ENCODE measurements at places on chromosomes 5 and 9.

DNA sequence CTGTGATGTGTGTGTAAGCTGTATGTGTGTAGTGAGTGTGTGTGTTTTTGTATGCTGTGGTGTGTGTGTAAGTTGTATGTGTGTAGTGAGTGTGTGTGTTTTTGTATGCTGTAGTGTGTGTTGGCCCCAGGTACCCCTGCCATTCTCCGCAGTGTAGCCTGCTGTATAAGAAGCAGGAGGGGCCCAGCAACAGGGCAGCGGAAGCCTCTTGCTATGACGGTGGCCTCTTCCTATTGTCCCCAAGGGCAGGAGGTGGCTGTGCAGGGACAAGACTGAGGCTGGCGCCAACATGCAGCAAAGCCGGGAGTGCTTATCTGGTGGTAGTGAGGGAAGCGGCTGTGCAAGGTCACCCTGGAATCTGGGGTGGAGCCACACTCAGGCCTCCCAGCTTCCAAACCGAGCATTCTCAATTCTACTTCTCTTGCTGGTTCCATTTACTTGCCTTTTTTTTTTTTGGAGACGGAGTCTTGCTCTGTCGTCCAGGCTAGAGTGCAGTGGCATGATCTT, 5.1 kb downstream of the SPAAR start:
- DNase-seq = no peak

DNA sequence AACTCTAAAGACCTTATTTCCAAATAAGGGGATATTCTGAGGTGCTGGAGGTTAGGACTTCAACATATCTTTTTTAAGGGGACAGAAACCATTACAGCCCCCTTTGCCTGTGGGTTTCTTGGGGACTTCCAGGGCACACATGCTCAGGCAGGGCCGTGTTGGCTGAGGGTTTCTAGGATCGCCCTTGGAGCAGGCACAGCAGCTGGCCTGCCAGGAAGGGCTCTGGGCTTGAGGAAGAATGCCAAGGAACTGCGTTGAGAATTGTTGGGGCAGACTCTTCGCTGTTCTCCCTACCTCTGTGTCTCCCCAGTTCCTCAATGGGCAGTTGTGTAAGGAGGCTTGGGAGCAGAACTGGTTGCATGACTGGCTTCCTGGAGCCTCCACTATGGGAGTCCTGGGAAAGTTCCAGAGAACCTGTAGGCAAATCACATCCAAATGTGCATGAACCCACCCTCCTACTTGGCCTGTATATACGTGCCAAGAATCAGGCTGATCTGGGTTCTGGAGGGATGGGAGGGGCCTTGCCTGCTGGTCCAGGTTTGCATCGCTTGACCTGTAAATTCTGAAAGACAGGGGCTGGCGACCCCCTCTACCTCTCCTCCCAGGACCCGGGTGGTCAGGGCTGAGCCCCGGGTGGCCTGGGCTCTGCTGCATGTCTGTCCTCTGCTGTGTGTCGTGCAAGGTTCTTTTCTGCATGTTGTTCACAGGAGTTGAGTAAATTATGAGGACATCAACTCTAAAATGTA, 65.5 kb downstream of the HSPA4 start:
- no peak for DNase-seq

DNA sequence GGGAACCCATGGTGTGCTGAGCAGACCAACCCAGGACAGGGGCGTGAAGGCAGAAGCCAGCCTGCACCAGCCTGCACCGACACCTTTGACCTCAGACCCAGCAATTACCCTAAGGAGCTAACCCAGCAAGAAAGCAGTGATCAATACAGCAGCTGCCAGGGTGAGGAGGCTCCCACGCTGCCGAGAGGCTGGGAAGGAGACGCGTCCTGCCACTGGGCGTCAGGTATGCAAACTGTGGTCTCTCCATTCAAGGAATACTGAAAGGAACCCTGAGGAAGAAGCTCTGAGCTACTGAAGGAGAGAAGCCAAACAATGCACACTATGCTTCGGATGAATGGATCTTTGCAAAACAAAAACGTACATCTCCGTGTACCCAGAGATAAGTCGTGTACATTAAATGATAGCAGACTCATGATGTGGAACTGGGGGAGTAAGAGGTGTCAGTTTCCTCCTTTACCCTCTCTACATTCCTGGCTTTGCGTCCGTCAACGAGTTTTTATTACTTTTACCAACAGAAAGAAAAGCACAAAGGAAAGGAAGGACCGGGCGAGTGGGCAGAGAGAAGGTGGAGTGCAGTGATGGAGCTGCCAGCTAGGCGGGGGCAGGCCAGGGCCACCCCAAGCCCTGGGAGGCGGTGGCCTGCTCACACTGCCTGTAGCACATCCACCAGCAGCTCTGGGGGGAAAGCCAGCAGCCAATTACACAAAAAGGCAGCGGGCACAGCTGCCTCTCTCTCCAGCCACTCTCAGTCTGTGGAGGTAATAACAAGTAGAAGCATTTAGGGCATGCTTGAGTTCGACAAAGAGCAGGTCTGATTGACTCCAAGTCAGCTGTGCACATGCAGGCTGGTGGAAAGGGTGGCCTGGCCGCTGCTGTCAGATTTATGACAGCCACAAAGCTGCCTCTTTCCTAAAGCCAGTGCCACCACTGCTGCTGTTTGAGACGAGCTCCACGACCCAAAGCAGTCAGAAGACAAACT, 29.3 kb downstream of the RASGEF1C start:
- no peak for DNase-seq

DNA sequence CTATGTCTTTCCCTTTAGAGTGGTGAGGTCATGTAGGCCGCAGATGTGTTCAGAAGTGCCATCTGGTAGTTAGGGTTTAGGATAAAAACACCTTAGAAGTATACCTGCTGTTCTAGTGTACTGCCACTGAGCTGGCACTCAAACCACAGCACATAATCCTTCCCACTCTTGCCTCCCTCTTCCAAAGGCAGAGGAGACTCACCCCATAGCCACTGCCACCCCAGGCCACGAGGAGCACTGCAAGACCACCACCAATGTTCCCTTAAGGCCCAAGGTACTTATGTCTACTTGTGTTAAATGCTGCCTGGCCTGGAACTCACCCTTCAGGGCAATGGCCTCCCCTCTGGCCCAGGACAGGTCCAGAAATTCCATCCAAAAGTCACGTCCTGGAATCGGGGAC, 379.5 kb upstream of the EDIL3 start:
- DNase-seq = no peak

- no peak for DNase-seq
Measured at GRCh38 chr5:134072471-134073210, 41.8 kb upstream of the TCF7 start.

DNA sequence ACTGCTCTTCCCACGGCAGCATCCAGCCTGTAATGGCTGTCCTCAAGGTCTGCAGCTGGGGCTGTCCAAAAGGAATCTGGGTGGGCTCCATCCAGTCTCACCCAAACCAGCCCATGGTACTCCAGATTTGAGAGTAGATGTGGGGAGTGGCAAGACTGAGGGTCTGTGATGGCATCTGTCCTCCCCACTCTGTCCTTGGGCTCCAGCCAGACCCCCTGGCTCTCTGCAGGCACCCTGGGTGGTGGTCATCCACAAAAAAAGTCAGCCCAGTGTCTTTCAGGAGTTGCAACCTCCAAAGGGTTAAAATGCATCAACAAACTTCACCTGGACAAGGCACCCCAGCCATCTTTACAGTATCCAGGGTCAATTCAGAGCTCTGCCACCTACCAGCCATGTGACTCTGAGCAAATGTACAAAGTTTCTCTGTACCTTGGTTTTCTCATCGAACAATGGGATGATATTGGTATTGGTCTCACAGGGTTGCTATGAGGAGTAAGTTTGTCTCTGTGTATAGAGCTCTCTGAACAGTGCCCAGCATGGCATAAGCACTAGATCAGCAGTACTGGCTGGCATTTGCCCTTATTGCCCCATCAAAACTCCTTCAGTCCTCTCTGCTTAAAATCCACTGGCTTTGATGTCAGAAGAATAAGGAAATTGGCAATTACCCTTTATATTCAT, 7.3 kb upstream of the S1PR3 start:
- no peak for DNase-seq

DNA sequence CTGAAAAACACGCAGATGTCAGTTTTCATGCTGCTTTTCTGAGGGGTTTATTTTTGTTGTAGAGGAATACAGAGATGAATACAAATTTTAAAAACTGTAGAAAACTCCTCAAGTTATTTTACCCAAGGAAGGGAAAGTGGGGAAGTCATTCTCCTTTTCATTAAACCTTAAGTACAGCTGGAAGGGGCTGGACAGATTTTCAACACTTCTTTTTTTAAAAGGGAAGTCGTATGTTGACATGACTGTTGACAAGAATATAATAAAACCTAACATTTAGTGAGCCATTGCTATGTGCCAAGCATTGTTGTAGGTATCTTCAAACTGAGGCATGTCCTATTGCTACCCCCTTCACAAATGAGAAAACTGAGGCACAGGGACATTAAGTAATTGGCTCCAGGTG, 235.7 kb upstream of the ELL2 start:
- DNase-seq = no peak

DNA sequence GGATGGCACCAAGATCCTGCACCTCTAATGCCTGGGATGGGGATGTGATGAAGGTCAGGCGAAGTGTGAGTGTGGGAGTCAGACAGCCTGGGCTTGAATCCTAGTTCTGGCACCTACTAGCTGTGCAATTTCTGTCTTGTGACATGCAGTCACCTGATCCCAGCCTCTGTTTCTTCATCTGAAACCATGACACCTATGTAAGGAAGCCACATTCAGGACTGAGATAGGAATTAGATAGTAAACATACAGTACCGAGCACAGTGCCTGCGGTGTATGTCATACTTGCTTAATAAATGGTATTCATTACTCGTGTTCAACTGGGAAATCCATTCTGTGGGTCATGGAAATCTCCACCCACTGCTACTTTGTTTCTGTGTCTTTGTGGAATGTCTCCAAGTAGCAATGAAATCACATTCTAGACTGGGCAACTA, 140.6 kb upstream of the STC2 start:
- no peak for DNase-seq

GRCh38 chr9:9257999-9258498, 1354.8 kb downstream of the PTPRD start:
- no peak for DNase-seq

Data from H54 (cell line).